ENCODE measurements at places on chromosomes 4 and X. TPM values are rescaled to one million over a fixed set of nuclear protein-coding genes. Genes with fewer than 3 reads are reported as not detected.

The BEX1 gene
- total RNA-seq, result 0.27 TPM

The TMEM156 gene
- 1.0 TPM for total RNA-seq

The STATH gene
- total RNA-seq, result not detected

The GPRASP3 gene
- 12.0 TPM for total RNA-seq

The CT45A2 gene
- total RNA-seq, result not detected

The CFAP97 gene
- total RNA-seq, result 57.2 TPM

The PPP4R3C gene
- total RNA-seq, result not detected

The TLR3 gene
- total RNA-seq, result 7.5 TPM

The ENPP6 gene
- total RNA-seq, result not detected

The SCD5 gene
- total RNA-seq, result 55.7 TPM

The HPGD gene
- total RNA-seq, result not detected

The PPP1R2C gene
- not detected for total RNA-seq

The NEXMIF gene
- total RNA-seq, result not detected

The GDPD2 gene
- total RNA-seq, result not detected

The PABPC1L2A gene
- not detected for total RNA-seq

The CYSLTR1 gene
- not detected for total RNA-seq

The SLC38A5 gene
- 76.5 TPM for total RNA-seq

The TMEM255A gene
- not detected for total RNA-seq

The COX7B2 gene
- total RNA-seq, result not detected

The DCHS2 gene
- under 0.01 TPM for total RNA-seq

The TMEM154 gene
- 20.7 TPM for total RNA-seq

Measured in thoracic aorta endothelial cell (primary cell).